ENCODE measurements at places on chromosomes 13 and 19. TPM values are rescaled to one million over a fixed set of nuclear protein-coding genes. Genes with fewer than 3 reads are reported as not detected.

Gene ZNF791
- total RNA-seq, result 13.7 TPM

Gene PARP4
- 37.8 TPM for total RNA-seq

Gene CRX
- total RNA-seq, result not detected

Gene SYT5
- not detected for total RNA-seq

Gene ZNF559
- 15.0 TPM for total RNA-seq

Gene PNMA8B
- 1.6 TPM for total RNA-seq

Gene C19orf85
- not detected for total RNA-seq

Gene KLK4
- not detected for total RNA-seq

Gene SLC7A9
- total RNA-seq, result 0.20 TPM

Gene CAMSAP3
- not detected for total RNA-seq

Gene LIN7B
- 7.5 TPM for total RNA-seq

Gene PSG11
- not detected for total RNA-seq

Gene CRTC1
- total RNA-seq, result 5.3 TPM

Gene ZNF585A
- 8.9 TPM for total RNA-seq

Gene GFY
- total RNA-seq, result not detected

Gene ONECUT3
- total RNA-seq, result not detected

Gene DBP
- total RNA-seq, result 7.4 TPM

Gene YJEFN3
- total RNA-seq, result 0.26 TPM

Gene GRK1
- not detected for total RNA-seq

Gene TMPRSS9
- total RNA-seq, result not detected

Gene ADGRE1
- not detected for total RNA-seq

Gene ZNF729
- not detected for total RNA-seq

Gene TJP3
- not detected for total RNA-seq

Gene ZIC2
- not detected for total RNA-seq

Gene SHISA2
- total RNA-seq, result not detected

Gene IGFL2
- total RNA-seq, result 0.13 TPM

Gene KLC3
- total RNA-seq, result 0.46 TPM

Gene LIM2
- not detected for total RNA-seq

Gene CCDC70
- total RNA-seq, result not detected

Gene ACP7
- 11.4 TPM for total RNA-seq

Gene NCAN
- total RNA-seq, result not detected

Gene PSG7
- total RNA-seq, result 0.30 TPM

Gene SOHLH2
- 0.56 TPM for total RNA-seq

Gene COL5A3
- total RNA-seq, result 138 TPM

Gene CATSPERD
- total RNA-seq, result not detected

Gene EDDM13
- not detected for total RNA-seq

Gene CARM1
- total RNA-seq, result 34.7 TPM

Gene ZNF573
- 7.1 TPM for total RNA-seq

Gene CLIP3
- 42.9 TPM for total RNA-seq

Gene ZNF154
- total RNA-seq, result 8.1 TPM

Gene CD177
- not detected for total RNA-seq

Gene FAM187B
- total RNA-seq, result not detected

Gene RFX1
- total RNA-seq, result 6.6 TPM

Gene TEX26
- not detected for total RNA-seq

Gene SPACA4
- not detected for total RNA-seq

Gene VSIG10L
- 1.2 TPM for total RNA-seq

Gene APOC4
- total RNA-seq, result not detected

Gene HSD17B14
- 2.2 TPM for total RNA-seq

Gene LILRB1
- not detected for total RNA-seq

Gene KLK12
- total RNA-seq, result not detected

Gene CEACAM3
- not detected for total RNA-seq

Gene CGB8
- not detected for total RNA-seq

Measured in smooth muscle cell of the pulmonary artery (primary cell).